DMS79 treated with DMSO at 0.1 percent for 48 hours (cell line): ENCODE measurements at places on chromosomes 11 and 22.

DNA sequence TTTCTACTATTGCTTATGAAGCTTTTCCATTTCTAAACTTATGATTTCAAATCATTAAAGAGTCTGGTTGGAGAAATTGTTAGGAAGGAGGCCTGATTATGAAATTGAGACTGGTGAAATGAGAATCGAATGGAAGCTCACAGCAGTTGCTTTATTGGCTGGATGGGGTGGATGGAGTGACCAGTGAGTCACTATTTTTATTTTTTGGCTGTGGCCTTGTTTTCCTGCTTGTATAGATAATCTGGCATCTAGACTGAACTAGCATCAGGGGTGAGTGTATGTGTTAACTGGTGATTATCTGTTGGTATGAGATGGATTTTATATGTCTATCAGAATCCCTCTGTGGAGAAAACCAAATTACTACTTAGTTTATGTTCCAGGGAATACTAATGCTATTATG, 36.2 kb downstream of the UVRAG start:
- no peak for DNase-seq

- no peak for DNase-seq
Measured at GRCh38 chr11:111370902-111371578, 8.0 kb downstream of the POU2AF1 start.

DNA sequence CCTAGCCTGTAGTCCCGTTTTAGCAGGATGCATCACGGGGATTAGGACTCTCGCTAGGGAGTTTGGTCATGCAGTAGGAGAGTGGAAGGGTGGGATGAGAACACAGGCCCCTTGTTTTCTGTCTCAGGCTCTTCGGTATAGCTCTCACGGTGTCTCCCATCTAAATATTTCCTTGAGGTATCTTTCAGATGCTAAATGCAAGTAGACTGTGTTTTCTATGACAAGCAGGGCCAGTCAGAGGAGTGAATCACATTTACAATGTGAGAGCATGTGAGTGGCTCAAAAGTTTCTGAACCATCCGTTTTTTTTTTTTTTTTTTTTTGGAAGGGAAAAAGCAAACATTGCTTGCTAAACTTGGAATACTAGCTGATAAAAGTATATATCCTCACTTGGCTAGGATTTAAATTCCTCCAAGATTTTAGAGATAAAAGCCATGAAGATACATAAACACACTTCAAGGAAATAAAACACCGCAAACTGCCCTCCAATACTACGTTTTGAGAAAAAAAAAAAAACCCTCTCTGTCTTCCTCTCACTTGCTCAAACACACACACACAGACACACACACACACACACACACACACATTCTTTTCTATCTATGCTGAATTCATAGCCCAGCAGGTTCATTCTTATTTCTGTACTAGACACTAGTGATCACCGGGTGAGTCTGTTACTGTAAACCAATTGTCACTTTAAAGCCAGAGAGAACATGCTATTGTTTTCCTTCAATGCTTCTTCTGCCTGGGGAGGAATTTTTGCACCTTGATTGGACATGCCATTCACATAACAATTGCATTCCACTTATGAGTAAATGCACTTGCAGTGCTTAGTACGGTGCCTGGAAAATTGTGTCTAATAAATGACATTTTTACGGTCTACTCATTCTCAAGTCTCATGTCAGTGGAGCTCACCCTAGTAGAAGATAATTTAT, 224.6 kb upstream of the CCDC90B start:
- DNase-seq = no peak

DNA sequence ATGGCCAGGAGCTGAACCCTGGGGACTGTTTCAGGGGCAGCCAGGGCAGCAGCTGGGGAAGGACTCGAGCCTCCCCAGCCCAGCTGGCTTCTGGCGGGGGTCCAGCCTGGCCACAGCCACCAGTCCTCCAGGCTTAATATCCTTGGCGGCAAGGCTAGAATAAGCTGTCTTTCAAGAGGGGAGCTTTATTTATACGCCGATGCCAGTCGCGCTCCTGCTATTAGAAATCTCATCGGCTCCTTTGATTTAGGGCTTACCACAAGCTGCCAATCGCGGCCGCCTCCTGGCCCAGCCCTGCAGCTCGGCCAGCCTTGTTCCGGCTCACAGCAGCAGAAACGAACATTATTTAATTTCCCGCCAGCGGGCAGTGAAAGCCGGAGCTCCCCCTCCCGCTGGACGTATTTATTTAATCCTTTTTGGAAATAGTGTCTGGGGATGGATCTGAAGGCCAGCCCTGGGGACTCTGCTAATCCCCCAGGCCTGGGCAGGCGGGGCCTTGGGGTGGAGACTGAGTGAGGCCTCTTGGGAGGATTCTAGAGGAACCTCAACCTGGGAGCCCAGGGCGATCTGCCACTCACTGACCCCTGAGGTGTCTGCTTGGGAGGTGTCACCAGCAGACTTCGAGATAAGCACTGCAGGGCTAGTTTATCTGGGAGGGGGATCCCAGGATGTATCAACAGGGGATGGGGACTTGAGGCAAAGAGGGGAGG, 363.1 kb downstream of the MN1 start:
- DNase-seq = no peak

GRCh38 chr11:289712-290620, 1.0 kb downstream of the PGGHG start:
- no peak for DNase-seq
